Glomerular endothelial cell (primary cell): ENCODE measurements at places on chromosomes 7 and 10. TPM values are rescaled to one million over a fixed set of nuclear protein-coding genes. Genes with fewer than 3 reads are reported as not detected.

DNA sequence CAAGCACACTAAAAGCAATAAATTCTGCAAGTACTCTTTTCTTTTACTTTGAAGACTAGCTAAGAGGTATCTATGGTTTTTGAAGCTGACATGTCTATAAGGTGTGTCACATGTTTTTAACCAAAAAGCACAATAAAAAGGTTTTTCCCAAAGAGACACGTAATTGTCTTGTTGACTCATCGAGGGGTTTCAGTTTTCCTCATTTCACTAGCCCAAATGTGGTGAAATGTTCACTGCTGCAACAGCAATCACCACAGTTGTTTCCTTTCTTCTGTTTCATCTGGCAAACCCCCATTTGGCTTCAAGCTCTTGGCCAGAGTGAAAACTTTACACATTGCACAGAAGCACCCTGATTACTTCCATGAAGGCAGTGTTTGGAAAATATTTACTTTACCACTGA lies 3.8 kb upstream of the HOXA4 start:
- DNase-seq, result no peak

The BTRC gene
- total RNA-seq, result 13.8 and 18.8 TPM in 2 replicates

- no peak for DNase-seq
Measured at GRCh38 chr10:75480374-75480773, 49.0 kb downstream of the LRMDA start.

- DNase-seq, result no peak
Measured at GRCh38 chr7:157490465-157490912, 153.7 kb downstream of the DNAJB6 start.

- no peak for DNase-seq
Measured at GRCh38 chr7:53383131-53383530, 347.7 kb downstream of the POM121L12 start.

- no peak for DNase-seq
Measured at GRCh38 chr10:116833986-116834985, 15.0 kb upstream of the ENO4 start.
